Activated CD4-positive, alpha-beta T cell treated with anti-CD3 and anti-CD28 coated beads for 36 hours (primary cell): ENCODE measurements at places on chromosomes 5 and 9.

DNA sequence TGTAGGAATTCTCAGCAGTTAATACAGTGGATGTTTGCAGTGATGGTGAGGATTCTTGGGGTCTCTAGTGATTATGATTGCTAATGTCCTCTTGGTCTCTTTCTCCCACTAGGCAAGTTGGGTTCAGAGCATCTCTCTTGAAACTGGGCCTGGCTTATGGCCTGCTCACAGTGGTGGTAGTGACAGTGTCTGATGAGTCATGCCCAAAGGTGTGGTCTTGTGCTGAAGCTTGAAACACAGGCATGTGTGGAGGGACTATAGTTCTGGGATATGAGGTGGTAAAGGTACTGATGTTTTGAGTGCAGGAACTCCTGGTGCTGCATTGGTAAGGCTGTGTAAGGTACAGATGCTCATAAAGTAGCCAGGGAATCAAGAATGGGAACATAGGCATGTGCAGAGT is 231.1 kb downstream of the FAM170A start:
- no peak for DNase-seq
- no peaks in the 10 kb centered on the region for H3K36me3 ChIP-seq
- H3K4me1 ChIP-seq = no peaks in the 10 kb centered on the region
- no peak overlapping the region for H3K4me3 ChIP-seq

GRCh38 chr5:31967461-31967860 is 206.7 kb downstream of the GOLPH3 start:
- peaks cover 6% of the 10 kb centered on the region for H3K4me1 ChIP-seq
- no peak overlapping the region for H3K27ac ChIP-seq
- H3K4me3 ChIP-seq = no peak overlapping the region
- no peaks in the 10 kb centered on the region for H3K36me3 ChIP-seq

DNA sequence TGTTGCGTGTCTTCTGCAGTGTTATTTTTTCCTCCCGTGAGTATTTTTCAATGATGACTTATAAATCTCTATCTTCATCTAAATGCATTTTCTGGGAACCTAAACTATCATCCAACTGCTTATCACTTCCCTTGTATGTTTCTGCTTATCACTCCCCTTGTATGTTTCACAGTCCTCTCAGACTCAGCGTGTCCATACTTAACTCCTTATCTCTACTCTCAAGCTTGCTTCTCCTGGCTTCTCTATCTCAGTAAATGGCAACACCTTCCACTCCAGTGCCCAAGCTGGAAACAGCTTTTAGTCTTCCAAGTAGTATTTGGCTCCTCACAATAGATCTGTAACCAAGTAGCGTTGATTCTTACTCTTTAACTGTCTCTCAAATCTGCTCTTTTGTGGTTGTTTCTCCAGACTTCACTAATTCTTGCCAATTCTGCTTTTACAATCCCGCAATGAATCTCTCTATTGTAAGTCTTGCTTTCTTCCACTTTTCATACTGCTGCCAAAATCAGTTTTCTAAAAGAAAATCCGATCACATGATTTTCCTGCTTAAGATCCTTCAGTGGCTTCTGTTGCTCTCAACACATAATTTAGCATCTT is 33.8 kb upstream of the TXNDC8 start:
- no peaks in the 10 kb centered on the region for H3K36me3 ChIP-seq
- no peak overlapping the region for H3K4me3 ChIP-seq
- no peaks in the 10 kb centered on the region for H3K27me3 ChIP-seq

DNA sequence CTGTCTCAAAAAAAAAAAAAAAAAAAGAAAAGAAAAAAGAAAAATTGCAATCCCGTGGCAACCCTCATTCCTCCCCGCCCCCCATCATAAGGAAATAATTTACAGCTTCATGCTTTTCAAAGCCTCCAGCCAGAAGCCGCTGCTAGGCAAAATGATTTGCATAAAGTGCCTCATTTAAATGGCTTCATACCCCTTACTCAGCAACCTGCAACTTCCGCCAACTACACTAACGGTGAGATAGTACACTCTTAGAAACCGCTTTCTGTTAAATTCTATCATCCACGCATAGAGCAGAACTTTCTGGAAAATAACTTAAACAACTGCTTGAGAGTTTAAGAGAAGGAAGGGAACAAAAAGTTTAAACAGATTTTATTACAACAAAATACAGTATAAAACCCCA is 17.8 kb downstream of the SERINC5 start:
- peaks cover 73% of the 10 kb centered on the region for H3K4me1 ChIP-seq
- H3K4me3 ChIP-seq = peak overlapping the region; percentile 28
- DNase-seq = peak; percentile 52
- H3K36me3 ChIP-seq = peaks cover 40% of the 10 kb centered on the region
- H3K27ac ChIP-seq = peak overlapping the region; percentile 80
- H3K27me3 ChIP-seq = no peaks in the 10 kb centered on the region

GRCh38 chr9:97521576-97522333 is 20.3 kb downstream of the TMOD1 start:
- DNase-seq = no peak
- H3K4me1 ChIP-seq = peaks cover 3% of the 10 kb centered on the region
- no peak overlapping the region for H3K27ac ChIP-seq

DNA sequence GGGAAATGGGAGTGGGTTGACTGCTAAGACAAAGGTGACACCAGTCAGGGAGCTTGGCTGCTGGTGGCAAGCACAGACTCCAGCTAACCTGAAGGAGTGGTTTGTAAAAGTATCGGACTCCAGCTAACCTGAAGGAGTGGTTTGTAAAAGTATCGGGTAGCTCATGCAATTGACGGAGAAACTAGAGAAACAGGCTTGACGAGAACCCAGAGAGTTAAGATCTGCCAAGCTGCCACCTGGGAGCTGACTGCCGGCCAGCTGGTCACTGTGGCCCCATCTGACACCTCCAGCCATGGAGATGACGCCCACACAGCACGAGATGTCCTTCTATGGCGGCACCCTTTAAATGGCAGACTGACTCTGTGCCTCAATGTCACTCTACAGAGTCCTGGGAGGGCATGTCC is 28.3 kb upstream of the CRB2 start:
- H3K36me3 ChIP-seq = no peaks in the 10 kb centered on the region
- DNase-seq = no peak
- H3K27me3 ChIP-seq = no peaks in the 10 kb centered on the region
- H3K4me1 ChIP-seq = peaks cover 21% of the 10 kb centered on the region
- no peak overlapping the region for H3K27ac ChIP-seq
- H3K4me3 ChIP-seq = no peak overlapping the region

DNA sequence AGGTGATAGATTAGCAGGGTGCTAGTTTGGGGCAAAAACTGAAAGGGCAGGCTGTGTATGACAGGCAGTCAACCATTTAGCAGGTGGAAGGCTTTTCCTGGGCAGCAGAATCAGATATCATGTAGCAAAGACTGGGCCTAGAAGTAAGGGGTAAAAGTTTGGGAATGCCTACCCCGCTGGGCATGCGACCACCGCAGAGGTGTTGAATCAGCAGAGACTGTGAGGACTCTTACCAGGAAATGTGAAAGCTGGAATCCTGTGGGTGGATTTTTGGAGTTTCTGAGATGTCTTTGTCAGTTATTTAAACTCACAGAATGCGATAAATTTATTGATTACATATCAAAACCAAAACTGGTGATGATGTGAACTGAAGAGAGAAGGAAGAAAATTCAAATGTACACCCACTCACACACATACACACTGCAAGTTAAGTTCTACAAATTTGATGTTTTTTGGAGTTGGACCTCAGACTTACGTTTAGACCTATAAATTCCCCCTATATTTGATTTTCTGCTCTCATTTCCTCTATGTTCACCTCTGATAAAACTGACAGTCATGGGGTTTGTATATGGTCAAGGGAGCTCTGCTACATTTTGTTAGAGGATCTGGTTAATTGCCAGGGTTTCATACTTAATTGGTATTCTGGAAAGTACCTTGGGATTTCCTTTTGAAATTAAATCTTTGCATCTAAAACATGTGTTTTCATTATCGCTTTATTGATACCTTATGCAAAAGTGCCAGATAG is 333.6 kb downstream of the CSNK1G3 start:
- no peaks in the 10 kb centered on the region for H3K27me3 ChIP-seq
- H3K27ac ChIP-seq = no peak overlapping the region
- DNase-seq = no peak
- no peak overlapping the region for H3K4me3 ChIP-seq

GRCh38 chr5:100469767-100470166 is 65.4 kb upstream of the FAM174A start:
- DNase-seq = no peak
- H3K27me3 ChIP-seq = peaks cover 2% of the 10 kb centered on the region
- H3K4me1 ChIP-seq = peaks cover 2% of the 10 kb centered on the region
- H3K36me3 ChIP-seq = no peaks in the 10 kb centered on the region
- no peak overlapping the region for H3K27ac ChIP-seq

DNA sequence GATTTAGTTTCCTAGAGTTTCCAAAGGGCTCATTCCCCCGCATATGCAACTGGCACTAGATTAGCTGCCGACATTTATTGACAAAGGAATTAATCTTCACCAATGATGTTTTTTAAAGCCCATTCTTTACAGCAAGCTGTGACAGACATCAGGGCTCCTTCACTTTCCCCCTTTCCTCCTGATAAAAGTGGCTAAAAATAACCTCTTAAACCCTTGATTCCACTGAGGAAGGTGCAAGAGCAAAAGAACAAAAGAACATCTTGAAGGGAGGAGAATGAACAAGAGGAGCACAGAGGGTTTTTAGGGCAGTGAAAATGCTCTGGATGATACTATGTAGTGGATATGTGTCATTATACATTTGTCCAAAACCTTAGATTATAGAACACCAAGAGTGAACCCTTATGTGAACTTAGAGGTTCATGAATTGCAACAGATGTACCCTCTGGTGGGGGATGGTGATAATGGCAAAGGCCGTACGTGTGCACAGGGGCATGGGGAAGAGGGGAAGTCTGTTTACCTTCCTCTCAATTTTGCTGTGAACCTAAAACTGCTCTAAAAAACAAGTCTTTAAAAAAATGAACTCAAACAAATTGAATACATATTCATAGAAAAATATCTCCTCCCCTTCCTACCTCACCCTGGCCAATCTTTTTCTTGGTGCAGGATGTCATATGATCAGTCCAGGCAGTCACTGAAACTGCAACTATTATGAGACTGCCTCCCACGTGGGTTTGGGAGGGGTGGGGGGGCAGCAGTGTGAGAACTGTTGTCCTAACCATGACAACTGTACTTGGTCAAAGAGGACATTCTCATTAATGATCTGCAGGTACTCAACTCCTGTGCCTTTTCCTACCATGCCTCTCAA is 83.0 kb downstream of the MARCHF3 start:
- peaks cover 2% of the 10 kb centered on the region for H3K36me3 ChIP-seq
- peaks cover 2% of the 10 kb centered on the region for H3K4me1 ChIP-seq
- DNase-seq = peak; percentile 12
- no peak overlapping the region for H3K4me3 ChIP-seq

- H3K27ac ChIP-seq = peak overlapping the region; percentile 69
- peak; percentile 31 for DNase-seq
- H3K27me3 ChIP-seq = no peaks in the 10 kb centered on the region
- H3K4me1 ChIP-seq = peaks cover 69% of the 10 kb centered on the region
- peak overlapping the region; percentile 36 for H3K4me3 ChIP-seq
- H3K36me3 ChIP-seq = peaks cover 54% of the 10 kb centered on the region
Measured at GRCh38 chr5:109857405-109858031, 167.8 kb downstream of the MAN2A1 start.

DNA sequence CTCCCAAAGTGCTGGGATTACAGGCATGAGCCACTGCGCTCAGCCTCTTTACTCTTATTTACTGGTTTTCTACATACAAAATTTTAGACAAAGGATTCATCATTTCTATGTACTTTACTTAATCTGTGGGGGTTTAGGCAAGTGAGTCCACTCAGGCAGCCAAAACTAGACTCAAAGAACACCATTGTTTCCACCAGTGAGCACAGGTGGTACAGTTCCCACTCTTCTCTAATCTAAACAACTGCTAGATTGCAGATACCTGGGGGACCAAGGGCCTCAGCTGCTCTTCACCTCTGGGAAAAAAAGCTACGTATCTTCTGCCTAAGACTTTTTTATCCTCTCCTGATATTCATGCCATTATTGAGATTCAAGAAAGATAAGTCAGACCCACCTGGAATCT is 260.1 kb downstream of the EBF1 start:
- H3K4me3 ChIP-seq = no peak overlapping the region
- no peaks in the 10 kb centered on the region for H3K36me3 ChIP-seq

- no peak for DNase-seq
- no peak overlapping the region for H3K4me3 ChIP-seq
- H3K4me1 ChIP-seq = peaks cover 5% of the 10 kb centered on the region
- H3K27me3 ChIP-seq = no peaks in the 10 kb centered on the region
- no peak overlapping the region for H3K27ac ChIP-seq
Measured at GRCh38 chr5:87136096-87136495, 131.6 kb upstream of the RASA1 start.

DNA sequence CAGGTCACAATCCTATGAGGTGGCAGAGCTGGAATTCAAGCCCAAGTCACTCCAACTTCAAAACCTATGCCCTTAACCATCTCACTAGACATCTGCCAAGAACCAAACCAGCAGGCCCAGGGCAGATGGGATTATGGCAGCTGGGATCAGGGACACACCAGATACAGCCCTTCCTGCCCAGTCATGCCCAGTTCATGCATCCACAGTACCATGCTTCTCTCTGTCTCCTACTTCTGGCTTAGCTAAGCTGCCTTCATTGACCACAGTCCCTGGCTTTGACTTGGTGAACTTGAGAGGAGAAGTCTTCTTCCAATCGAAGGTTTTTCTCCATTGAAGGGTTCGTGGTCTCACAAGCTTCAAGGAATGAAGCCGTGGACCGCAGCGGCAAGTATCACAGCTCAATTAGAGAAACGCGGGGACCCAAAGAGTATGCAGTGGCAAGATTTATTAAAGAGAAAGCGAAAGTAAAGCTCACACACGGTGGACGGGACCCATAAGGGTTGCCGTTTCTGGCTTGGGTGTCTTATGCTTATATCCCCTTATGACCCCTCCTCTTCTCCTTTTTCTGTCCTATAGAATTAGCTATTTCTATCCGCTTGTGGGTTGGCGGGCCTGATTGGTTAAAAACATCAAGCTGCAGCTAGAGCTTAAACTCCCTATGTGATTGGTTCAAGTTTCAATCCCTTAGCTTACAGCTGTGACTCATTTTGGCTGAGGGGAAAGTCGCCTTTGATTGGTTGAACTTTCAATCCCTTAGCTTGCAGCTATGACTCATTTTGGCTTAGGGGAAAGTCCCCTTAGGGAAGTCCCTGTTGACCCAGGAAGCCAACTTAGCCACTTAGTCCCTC is 101.2 kb downstream of the TRIM36 start:
- peaks cover 18% of the 10 kb centered on the region for H3K4me1 ChIP-seq
- H3K4me3 ChIP-seq = no peak overlapping the region
- no peaks in the 10 kb centered on the region for H3K36me3 ChIP-seq
- DNase-seq = peak; percentile 61
- H3K27ac ChIP-seq = peak overlapping the region; percentile 55

DNA sequence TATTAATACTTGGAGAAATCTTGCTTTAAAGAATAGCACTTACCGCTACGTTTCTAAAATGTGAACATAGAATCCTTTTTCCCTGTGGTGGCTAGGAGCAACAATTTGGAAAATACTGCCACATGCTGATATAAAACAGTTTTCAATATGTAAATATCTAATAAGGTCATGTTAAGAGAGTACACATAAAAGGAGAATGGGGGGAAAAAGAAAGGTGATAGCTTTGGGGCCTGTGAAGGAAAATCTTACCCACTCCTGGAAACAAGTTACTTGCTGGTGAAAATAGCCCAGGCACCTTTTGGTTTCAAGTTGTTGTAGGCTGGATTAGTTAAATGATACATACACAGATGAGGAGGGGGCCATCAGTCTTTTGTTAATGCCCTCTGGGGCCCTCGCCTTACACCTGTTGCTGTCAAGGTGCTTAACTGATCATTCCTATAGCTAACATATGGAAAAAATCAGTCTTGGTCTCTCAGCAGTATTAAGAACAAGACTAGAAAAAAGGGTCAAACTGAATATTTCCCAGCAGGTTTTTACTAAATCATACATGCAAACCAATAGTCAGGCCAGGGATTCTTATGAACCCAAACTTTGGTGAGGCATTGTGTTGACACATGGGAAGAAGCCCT is 24.1 kb downstream of the FYB1 start:
- H3K36me3 ChIP-seq = peaks cover 20% of the 10 kb centered on the region
- peak overlapping the region; percentile 72 for H3K4me3 ChIP-seq
- peak overlapping the region; percentile 96 for H3K27ac ChIP-seq
- no peaks in the 10 kb centered on the region for H3K27me3 ChIP-seq
